ENCODE measurements at places on chromosomes 3 and 15.

DNA sequence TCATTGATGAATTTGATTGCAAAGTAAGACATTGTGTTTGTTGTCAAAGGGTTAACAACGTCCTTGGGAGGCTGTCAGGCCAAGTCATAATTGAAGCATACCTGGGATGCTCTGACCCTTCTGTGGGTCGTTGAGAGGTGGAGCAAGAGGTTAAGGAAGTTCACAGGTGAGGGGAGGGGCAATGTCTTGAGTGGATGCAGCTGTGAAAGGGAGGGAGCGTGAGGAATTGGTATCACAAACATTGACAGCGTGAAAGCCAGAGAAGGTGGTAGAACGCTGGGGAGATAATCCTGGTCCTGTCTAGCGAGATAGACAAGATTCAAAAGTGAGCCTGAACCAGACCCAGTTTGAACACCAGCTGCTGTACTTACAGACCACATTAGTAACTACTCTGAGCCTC, 79.4 kb downstream of the HES1 start:
- DNase-seq: no peak

DNA sequence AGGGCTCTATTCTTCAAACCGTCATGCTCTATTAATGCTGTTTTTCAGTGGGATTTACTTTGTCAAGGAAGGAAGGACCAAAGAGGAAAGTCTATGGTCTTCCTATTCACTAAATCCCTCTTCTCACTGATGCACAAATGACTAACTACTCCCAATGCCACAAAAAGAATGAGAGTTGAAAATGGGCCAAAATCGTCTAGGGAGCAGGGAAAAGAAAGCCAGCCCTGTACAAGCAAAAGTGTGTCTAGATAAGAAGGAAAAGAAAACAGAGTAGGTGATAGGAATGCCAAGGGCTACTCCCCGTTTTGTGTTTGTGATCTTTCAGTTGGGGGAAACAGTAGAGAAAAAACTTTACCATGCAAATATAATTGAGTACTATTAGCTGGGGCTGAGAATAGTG, 97.2 kb upstream of the TMCO5A start:
- DNase-seq: no peak

DNA sequence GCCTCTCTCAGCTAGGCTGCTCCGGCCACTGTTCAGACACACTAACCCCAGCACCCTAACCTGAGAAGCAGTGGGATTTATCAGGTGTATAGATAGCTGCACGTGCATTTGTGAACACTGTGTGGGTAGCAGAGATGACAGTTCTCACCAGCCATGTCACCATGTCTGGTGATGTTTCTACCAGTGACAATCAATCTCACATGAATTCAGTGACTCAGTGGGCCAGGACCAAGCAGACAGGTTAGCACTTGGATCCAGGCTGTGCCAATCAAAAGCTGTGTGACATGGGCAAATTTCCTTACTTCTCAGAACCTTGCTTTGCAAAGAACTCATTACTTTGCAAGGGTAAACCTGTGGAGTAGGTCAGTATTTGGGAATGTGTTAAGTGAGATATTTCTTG, 65.3 kb upstream of the GATM start:
- DNase-seq: no peak

DNA sequence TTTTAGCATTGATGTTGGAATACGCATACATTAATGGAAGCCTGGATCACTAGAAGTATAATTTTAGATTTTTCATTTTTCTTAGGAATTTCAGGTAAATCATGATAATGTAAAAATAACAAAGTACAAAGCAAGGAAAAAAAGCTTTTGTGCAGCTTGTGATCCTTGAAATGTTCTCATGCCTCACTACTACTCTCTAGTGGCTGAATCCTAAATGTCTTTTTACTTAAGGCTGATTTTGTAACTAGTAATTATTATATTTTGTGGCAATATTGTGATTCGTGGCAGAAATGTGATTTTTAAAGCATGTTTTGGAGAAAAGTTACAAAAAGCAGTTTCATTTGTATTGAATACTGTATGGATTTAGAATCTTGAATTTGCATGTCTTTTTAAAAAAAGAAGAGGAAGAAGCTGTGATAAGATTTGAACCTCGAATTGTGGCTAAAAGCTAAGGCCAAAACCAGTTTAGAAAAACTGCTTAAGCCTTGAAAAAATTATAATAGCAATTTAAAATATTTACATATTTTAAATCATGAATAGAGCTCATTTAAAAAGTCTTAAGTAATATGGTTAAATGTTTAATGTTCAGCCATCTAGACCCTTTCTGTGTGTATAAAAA, 39.0 kb downstream of the U2SURP start:
- no peak for DNase-seq

- DNase-seq: no peak
Measured at GRCh38 chr3:185549122-185549521, 3.3 kb downstream of the LIPH start.

Data from T-helper 2 cell (primary cell).